Aorta (tissue), 5 donors: ENCODE measurements at places on chromosomes 3 and 15.

DNA sequence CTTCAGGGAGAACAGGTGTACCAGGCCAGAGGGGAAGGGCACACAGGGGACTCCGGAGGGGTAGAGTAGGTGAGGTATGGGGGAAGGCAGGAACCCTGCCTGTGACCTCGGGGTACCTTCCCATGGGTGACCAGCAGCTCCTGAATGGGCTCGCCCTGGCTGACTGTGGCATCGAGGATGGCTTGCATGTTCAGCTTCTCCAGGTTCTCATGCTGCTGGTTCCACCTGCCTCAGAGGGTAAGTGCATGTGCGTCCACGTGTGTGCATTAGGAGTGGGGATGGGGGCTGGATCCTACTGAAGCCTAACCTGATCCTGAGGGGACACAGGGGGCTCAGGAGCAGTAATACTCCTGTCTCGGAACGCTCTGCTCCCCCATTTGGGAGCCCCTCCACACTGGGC is 524 bp downstream of the ZMYND10 start:
- H3K36me3 ChIP-seq, result no peaks in the 10 kb centered on the region
- no peaks in the 10 kb centered on the region for H3K4me1 ChIP-seq
- H3K27me3 ChIP-seq, result no peaks in the 10 kb centered on the region
- H3K4me3 ChIP-seq, result no peak overlapping the region
- no peak overlapping the region for H3K27ac ChIP-seq

DNA sequence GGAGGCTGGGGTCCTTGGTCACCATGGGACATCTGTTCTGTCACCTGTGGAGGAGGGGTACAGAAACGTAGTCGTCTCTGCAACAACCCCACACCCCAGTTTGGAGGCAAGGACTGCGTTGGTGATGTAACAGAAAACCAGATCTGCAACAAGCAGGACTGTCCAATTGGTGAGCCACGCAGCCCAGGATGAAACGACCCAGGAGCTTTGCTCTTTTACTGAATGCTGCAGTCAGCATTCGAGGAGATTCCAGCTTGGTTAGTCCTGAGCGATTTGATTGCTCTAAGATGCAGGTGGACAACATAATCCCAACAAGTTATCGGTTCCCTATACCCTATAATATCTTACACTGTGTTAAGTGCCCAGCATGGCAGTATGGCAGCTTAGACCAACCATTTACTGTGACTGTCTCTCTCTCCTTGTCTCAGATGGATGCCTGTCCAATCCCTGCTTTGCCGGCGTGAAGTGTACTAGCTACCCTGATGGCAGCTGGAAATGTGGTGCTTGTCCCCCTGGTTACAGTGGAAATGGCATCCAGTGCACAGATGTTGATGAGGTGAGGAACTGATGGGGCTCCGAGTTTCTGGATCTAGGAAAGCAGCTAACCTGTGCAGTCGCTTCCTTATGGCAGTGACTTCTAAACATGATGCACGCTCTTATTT is 7.8 kb downstream of the THBS1 start:
- DNase-seq, result no peak
- no peak overlapping the region for H3K27ac ChIP-seq
- peaks cover 2% of the 10 kb centered on the region for H3K36me3 ChIP-seq
- H3K27me3 ChIP-seq, result no peaks in the 10 kb centered on the region

DNA sequence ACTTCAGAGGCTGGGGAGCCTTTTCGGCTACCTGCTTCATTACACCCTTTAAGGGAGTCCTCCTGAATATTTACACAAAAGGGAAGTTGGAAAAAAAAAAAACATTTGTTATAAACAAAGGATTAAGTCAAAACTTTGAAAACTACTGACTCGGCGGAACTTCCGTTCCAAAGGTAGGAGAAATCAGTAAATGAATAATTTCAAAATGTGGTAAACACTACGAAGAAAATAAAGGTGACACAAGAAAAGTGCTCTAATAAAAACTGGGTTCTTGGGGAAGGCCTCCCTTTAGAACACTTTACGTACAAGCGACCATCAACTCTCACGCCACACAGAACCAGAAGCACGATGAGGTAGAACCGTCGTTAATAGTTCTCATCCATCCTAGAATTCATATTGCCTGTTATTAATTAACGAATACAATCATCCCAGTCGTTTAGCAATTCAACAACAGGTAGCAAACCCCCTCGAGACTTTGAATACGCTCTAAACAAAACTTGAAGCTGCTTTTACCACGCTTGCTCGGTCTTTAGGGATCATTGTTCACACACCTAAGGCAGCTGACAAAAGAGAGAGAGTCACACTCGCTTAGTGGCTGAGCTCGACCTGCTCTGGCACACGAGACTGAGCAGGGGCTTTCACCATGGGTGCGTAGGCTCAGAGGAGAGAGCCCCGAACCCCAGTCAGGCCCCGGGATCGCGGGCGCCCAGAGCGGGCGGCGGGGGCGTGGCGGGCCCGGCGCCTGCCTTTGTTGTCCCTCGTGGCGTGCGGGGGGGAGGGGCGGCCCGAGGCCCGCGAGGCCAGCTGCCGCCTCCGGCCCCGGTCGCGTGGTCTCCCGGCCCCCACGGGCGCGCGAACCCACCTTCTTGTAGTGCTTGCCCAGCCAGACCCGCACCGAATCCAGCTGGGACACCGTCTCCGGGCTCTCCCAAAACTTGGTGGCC is 680 bp downstream of the SMARCC1 start:
- peak; percentile 89 for DNase-seq
- no peaks in the 10 kb centered on the region for H3K4me1 ChIP-seq
- no peaks in the 10 kb centered on the region for H3K27me3 ChIP-seq
- H3K36me3 ChIP-seq, result no peaks in the 10 kb centered on the region

DNA sequence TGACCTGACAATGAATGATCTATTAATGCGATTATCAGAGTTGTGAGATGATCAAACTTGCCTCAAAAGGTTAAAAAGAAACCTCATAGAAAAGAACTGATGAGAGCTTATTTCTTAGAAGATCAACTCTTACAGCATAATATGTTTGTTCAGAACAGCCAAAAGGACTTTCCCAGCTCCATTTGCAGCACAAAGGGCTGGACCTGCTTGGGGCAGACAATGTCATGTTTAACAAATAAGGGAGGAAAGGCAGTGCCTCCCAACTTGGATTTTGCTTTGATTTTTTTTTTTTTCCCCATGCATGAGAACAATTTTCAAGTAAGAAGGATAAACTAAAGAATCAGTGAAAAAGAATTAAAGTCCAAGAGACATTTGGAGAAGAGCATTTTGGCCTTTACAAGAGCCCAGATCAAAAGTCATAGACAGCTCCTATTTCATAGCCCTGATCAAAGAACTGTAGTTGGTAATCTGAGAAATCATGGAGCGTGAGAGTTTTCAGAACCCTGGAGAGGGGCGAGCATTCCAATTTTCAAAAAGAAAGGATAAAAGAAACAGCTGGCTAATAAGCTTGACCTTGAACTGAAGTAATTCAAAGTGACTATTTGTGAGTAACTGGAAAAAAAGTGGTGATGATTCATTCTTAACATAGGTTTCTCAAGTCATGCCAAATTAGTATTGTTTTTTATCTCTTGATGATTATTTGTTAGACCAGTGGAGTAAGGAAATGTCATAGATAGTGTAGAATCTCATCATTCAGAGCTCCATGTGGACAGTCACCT is 136.0 kb upstream of the CFAP20DC start:
- no peak overlapping the region for H3K4me3 ChIP-seq
- H3K27ac ChIP-seq, result no peak overlapping the region
- no peaks in the 10 kb centered on the region for H3K4me1 ChIP-seq
